ENCODE measurements at places on chromosomes 6 and 20.

DNA sequence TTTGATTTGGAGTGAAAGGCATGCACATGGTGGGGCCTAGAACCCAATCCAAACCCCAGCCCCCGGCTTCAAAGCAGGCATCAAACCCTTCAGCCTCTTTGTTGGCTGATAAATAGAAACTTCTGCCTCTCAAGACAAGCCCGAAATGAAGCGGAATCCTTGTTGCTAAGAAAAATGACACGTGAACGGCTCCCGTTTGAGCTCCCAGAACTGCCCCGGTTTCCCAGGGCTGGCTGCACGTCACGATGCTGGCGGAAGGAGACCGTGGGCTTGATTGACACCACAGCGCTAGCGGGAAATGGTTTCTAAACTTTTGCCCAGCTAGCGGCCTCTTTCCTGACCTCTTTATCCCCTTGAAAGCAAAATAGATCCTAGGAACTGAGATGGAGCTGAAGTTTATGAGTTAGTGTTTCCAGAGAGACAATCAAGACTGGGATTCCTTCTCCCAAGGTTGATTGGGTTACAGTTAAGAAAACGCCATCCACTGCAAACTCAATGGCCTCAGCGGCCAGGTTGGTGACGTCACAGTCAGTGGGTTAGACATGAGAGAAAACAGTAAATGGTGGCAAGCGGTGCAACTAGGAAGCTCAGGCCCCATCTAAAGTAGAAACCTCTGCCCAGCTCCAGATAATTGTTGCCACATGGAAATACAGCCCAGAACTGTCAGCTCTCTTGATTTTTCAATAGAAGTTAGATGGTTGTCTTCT lies 117.0 kb downstream of the ANKRD60 start:
- no peak for DNase-seq

DNA sequence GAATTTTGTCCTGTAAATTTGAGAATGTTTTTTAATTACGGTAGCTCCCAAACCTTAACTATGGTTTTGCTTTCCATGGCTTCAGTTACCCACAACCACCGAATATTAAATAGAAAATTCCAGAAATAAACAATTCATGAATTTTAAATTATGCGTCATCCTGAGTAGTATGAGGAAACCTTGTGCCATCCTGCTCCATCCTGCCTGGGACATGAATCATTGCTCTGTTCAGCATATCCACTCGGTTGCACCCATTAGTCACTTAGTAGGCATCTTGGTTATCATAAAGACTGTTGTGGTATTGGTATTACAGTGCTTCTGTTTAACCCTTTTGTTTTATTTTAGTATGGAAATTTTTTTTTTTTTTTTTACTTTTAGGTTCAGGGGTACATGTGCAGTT lies 39.7 kb downstream of the KCNS1 start:
- DNase-seq = no peak

GRCh38 chr6:105331927-105332326 lies 71.0 kb downstream of the PREP start:
- no peak for DNase-seq

DNA sequence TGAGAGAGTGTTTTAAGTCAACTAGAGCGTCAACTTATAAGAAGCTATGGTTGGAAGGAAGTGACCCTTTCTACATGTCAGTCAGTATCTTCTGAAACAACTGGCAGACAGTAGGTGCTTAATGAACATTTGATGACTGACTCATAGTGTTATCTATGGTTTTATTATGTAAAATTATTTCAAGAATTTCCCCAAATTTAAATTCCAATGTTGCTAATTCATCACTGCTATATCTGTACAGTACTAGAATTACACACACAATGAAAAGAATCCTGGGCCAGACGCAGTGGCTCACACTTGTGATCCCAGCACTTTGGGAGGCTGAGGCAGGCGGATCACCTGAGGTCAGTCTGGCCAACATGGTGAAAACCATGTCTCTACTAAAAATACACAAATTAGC lies 721.4 kb upstream of the FLRT3 start:
- no peak for DNase-seq

All from hippocampal formation (tissue), 2 donors.